ENCODE measurements at places on chromosomes 5 and 9.

- no peak for DNase-seq
Observed at GRCh38 chr5:45795458-45795857, 99.3 kb upstream of the HCN1 start.

- DNase-seq: no peak
Observed at GRCh38 chr5:118052503-118052902, 935.8 kb downstream of the DTWD2 start.

GRCh38 chr5:18483451-18483850 is 849.2 kb downstream of the TAF11L14 start:
- DNase-seq: no peak

- no peak for DNase-seq
Observed at GRCh38 chr9:125142560-125143376, 560 bp downstream of the SCAI start.

DNA sequence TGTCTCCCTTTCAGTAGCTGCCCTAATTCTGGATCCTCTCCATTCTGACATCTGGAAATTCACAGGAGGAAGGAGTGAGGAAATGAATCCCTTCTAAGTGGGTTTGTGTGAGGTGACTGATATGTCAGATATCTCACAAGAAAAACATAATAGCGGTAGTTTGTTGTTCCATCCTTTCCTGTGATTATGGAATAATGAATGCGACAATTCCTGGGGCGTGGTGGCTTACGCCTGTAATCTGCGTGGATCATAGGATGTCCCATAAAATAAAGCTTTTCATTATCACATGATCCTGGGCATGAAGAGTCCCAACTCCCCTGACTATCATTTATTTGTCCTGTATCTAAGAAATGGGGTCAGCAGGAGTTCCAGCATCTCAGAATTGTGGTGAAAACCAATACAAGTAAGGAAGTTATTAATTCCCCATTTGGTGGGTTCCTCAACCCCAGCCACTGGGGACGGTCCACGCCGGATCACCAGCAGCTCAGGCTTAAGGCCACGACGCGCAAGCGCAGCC is 375 bp upstream of the C5orf24 start:
- DNase-seq: no peak

- no peak for DNase-seq
Observed at GRCh38 chr9:14278291-14278721, 35.6 kb downstream of the NFIB start.

GRCh38 chr9:119662329-119662728 is 293.1 kb upstream of the BRINP1 start:
- no peak for DNase-seq

- no peak for DNase-seq
Observed at GRCh38 chr5:173885475-173886010, 2.6 kb upstream of the CPEB4 start.

DNA sequence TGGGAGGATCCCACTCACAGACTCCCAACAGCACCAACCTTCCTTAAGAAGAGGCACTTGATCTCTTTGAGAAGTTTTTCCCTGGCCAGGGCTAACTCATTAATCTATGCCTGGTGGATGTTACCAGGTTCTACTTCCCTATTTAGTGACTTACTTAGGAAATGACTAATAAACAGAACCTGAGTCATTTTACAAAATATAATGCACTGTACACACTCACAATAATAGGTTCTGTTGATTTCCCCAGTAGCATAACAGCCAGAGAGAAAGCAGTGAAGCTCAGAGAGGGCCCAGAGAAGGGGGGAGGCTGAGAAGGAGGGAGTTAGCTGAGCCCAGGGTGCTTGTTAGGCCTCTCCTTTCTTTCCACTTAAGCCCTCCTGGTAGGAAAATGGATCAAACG is 27.1 kb downstream of the FRMD3 start:
- no peak for DNase-seq

GRCh38 chr5:96942078-96942477 is 6.2 kb downstream of the LNPEP start:
- DNase-seq: no peak

DNA sequence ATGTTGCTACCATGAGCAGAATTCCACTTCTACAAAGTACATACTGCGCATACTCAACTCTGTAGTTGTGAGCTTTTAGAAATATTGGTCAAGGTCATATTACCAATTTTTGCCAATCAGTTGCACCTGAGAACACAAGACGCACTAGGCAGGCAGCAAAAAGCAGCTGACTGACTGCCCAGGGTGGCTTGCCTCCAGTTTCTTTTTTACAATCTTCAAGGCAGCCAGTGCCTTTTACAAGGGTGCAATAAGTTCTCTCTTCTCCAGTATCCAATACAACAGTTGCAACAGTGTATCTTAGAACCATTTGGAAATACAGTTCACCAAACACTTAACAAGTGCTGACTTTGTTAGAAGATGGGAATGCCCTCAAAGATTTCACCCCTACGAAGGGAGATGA is 16.1 kb upstream of the FOXB2 start:
- DNase-seq: no peak

DNA sequence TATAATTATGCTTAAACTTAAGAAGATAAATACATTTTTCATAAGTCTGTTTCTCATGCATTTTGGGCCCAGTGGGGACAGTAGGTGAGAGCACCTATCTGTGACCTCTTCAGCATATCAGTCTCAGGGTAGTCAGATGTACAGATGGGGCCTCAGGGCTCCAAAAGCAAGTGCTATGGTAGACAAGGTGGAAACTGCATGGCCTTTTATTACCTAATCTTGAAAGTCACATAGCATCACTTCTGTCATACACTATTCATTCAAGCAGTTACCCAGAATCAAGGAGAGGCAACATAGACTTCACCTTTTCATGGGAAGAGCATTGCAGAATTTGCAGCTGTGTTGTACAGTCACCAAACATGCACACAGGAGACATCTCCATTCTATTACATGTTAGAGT is 94.8 kb downstream of the SV2C start:
- DNase-seq: no peak

DNA sequence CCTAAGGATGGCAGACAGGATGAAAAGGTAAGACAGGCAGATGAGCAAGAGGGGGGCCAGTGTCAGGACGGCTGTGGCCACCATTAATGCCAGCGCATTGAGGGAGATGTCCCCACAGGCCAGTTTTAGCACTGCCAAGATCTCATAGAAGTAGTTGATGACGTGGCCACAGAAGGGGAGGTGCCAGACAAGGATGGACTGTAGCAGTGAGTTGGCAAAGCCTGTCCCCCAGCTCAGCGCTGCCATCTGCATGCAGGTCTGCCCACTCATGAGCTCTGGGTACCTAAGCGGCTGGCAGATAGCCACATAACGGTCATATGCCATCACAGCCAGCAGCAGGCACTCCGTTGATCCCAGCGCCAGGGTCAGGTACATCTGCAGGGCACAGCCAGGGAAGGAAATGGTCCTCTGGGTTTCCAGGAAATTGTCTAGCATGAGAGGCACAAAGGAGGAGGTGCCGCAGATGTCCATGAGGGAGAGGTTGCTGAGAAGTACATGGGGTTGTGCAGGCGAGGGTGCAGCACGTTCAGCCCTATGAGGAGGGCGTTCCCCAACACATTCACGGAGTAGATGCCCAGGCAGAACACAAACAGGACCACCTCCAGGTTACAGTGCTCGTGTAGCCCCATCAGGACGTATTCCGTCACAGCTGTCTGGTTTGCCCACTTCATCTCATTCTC is 10.8 kb downstream of the OR13J1 start:
- DNase-seq: no peak

GRCh38 chr9:19999491-20000057 is 210.7 kb upstream of the SLC24A2 start:
- peak; percentile 42 for DNase-seq

- DNase-seq: no peak
Observed at GRCh38 chr9:116391306-116391900, 237.8 kb downstream of the PAPPA start.

DNA sequence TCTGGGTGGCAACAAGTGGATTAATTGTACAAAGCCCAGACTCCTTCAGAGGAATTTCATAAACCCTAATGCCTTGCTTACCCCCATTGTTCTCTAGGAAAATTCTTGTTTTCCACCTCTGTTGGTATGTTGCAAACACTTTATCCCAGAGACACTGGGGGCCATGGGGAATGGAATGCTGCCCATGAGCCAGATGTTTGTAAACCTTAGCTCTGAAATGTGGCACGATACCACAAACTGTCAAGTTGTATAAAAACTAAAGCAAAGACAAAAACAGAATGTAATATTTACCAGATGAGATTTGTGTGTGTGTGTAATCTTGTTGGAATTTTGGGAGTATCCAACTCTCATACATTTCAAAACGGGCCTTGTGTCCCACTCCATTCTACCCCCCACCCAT is 465.0 kb downstream of the EBF1 start:
- DNase-seq: no peak

DNA sequence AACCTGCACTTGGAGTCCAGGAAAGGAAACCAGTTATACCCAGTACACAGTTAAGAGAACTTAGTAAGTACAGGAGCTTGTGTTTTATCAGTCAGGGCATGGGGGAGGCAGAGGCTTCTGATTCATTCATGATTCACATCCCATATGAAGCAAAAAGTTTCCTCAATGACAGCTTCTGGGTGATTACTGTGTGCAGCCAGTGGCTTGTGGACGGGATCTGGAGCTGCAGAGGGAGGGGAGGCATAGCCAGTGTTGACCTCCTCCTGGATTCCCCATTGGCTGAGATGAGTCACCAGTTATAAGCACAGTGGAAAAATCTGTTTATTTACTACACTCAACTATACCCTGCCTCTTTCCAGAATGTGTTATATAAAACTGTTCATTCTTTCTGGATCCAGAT is 17.7 kb downstream of the IL31RA start:
- peak; percentile 38 for DNase-seq

- no peak for DNase-seq
Observed at GRCh38 chr5:162193012-162193411, 125.4 kb downstream of the GABRG2 start.

- DNase-seq: no peak
Observed at GRCh38 chr9:93620881-93621820, 44.8 kb downstream of the PHF2 start.

- no peak for DNase-seq
Observed at GRCh38 chr9:131584858-131585257, 39.5 kb downstream of the PRRT1B start.

- peak; percentile 86 for DNase-seq
Observed at GRCh38 chr9:35604578-35605350, at the start of gene TESK1. TSS of gene TESK1 (plus strand) at chr9:35605262. CDS start at chr9:35605620, 358 bp downstream.

- DNase-seq: no peak
Observed at GRCh38 chr9:132792547-132792946, 85.5 kb downstream of the AK8 start.

- no peak for DNase-seq
Observed at GRCh38 chr5:78648359-78649210, at the start of gene LHFPL2. TSS of gene LHFPL2 (minus strand) at chr5:78648772. CDS start at chr5:78510213, 138,559 bp downstream.

- DNase-seq: no peak
Observed at GRCh38 chr9:115733318-115734110, 420.1 kb upstream of the PAPPA start.

DNA sequence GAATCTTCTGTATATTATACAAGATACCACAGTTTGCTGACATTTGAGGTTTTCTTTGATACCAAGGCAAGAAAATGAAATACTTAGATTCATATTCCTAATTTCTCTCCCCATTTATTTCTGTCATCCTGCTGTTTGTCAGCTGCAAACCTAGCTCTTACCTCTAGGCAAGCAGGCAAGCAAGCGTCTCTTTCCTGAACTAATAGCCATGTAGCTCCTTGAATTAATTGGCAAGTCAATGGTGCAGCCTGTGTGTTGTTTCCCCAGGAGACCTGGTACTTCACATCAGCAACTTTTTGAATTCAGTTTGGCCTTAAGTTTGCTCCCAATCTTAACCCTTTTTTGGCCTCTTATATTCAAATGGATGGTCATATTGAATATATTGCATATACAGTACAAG is 573.6 kb upstream of the ARRDC3 start:
- no peak for DNase-seq

Data from stimulated activated CD4-positive, alpha-beta T cell treated with anti-CD3 and anti-CD28 coated beads, Interleukin-12 subunit alpha, Interleukin-12 subunit beta, amount 100 ng/mL, for 48 hours (primary cell).